ENCODE measurements at places on chromosomes 5 and 9.

DNA sequence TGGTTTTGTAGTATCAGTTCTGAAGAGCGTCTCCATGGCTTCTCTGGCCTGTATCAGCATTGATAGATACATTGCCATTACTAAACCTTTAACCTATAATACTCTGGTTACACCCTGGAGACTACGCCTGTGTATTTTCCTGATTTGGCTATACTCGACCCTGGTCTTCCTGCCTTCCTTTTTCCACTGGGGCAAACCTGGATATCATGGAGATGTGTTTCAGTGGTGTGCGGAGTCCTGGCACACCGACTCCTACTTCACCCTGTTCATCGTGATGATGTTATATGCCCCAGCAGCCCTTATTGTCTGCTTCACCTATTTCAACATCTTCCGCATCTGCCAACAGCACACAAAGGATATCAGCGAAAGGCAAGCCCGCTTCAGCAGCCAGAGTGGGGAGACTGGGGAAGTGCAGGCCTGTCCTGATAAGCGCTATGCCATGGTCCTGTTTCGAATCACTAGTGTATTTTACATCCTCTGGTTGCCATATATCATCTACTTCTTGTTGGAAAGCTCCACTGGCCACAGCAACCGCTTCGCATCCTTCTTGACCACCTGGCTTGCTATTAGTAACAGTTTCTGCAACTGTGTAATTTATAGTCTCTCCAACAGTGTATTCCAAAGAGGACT, 1.5 kb downstream of the GPR21 start:
- DNase-seq, result no peak

- no peak for DNase-seq
Observed at GRCh38 chr5:158635565-158635964, 464.2 kb downstream of the EBF1 start.

DNA sequence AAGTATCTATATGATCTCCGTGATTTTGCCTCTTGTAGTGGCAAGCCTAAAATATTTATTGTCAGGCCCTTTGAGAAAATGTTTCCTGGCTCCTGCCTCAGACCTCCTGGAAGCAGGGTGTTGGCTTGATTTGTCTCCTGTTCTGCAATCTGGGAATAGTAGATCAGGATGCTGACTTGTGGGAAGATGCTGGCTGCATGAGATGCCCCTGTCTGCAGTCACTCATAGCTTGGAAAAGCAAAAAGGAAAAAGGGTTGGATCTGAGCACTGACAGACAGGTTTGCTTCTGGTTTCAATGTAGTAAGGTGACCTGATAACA, 16.7 kb downstream of the TJP2 start:
- DNase-seq, result no peak

DNA sequence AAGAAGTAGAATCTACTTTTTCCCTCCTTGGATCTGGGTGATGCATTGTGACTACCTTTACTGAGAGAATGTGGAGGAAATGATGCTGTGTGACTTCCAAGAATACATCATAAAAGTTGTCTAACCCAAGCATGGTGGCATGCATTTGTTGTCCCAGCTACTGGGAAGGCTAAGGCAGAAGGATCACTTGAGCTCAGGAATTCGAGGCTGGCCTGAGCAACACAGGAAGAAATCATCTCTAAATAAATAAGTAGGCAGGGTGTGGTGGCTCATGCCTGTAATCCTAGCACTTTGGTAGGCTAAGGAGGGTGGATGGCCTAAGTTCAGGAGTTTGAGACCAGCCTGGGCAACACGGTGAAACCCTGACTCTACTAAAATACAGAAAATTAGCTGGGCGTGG, 143.2 kb upstream of the VLDLR start:
- DNase-seq, result no peak

DNA sequence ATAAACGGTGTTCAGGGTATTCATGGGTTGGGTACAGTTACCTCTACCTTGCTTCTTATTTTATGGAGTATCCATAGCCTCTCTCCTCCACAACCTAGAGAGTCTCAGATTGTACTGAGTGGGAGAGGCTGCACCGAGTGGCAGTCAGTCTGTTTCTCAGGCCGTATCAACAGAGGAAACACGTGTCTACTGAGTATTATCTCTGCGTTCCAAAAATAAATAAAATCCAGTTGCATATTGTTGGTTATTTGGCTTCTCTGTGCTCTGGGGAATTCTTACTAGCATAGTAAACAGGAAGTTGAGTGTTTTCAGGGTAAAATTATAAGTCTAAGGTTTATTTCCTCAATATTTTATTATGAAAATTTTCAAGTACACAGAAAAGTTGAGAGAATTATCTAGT, 231.0 kb downstream of the ARHGEF28 start:
- no peak for DNase-seq

DNA sequence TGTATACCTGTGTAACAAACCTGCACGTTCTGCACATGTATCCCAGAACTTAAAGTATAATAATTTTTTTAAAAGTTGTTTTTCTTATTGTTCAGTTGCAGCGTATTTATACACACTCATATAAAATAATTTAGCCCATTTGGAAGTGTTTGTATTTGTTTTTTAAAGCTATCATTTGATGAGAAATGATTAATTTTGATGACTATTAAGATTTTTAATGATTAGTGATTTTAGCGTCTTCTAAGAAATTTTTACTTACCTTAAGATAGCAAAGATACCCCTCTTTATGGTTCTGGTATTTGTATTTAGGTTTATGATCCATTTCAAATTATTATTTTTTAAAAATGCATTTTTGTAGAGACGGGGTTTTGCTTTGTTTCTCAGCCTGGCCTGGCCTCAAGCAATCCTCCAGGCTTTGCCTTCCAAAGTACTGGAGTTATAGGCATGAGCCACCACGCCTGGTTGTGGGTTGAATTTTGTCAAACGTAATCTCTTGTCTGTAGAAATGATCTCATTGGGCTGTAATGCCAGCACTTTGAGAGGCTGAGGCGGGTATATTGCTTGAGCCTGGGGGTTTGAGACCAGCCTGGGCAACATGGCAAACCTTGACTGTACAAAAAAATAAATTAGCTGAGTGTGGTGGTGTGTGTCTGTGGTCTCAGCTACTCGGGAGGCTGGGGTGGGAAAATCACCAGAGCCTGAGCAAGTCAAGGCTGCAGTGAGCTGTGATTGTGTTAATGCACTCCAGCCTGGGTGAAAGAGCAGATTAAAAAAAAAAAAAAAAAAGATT, 26.9 kb downstream of the CSNK1G3 start:
- peak; percentile 21 for DNase-seq

GRCh38 chr9:107266624-107267368, 16.3 kb upstream of the RAD23B start:
- no peak for DNase-seq

DNA sequence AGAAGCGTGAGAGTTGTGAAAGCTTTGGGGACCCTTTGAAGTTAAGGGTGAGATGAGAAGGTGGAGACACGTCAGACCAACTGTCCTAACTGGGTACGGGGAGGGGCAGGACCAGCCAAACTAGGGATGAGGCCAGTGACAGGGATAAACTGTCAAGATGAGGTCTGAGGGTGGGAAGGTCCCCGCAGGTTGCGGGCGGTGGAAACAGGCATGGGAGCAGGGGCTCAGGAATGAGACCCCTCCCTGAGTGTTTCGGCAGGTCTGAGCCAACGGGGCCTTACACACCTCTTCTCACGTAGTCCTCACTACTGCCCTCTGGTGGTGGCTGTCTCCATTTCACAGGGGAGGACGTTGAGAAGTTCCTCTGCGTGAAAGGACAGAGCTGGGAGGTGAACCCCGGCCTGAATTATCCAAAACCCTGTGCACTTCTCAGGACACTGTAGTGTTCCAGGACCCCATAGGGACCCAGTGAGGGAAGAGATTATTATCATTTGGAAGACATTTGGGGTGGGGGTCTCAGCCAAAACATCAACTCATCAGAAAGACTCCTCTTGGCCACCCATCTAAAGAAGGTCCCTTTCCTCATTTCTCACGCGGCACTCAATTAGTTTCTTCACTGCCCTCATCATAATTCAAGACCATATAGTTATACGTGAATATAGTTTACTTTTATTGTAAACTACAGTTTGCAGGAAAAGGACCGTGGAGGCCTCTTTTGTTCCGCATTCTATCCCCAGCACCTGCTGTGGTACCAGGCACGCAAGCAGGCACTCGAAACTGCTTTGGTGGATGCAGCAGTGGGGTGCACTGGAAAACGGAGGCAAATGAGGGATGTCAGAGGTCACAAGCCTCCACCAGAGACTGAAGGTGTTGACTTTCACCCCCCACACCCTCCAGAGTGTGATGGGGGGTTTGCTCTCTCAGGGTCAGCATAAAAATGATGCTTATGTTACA, 21.7 kb upstream of the NANS start:
- peak; percentile 72 for DNase-seq

GRCh38 chr9:21465859-21466518, 16.1 kb downstream of the IFNE start:
- peak; percentile 59 for DNase-seq

- DNase-seq, result peak; percentile 20
Observed at GRCh38 chr5:154110716-154111115, 71.9 kb downstream of the MFAP3 start.

- DNase-seq, result no peak
Observed at GRCh38 chr5:156640691-156641241, 209.3 kb upstream of the PPP1R2B start.

DNA sequence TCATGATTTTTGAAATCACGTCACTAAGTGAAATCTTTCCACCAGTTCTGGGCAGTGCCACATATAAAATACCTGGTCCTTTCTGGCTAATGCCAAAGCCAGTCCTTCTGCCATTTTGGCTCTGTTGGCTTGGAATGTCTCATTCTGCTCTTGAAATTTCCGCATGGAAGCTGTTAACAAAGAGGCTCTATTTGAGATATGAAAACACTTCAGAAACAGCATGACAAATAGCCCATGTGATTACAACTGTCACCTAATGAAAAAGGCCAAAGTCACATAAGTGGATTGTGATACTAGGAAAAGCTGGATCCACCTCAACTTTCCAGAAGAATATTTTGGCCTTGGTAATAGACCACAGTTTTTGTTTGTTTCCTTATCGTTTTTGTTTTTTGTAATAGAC, 12.8 kb downstream of the GOLGA1 start:
- no peak for DNase-seq

DNA sequence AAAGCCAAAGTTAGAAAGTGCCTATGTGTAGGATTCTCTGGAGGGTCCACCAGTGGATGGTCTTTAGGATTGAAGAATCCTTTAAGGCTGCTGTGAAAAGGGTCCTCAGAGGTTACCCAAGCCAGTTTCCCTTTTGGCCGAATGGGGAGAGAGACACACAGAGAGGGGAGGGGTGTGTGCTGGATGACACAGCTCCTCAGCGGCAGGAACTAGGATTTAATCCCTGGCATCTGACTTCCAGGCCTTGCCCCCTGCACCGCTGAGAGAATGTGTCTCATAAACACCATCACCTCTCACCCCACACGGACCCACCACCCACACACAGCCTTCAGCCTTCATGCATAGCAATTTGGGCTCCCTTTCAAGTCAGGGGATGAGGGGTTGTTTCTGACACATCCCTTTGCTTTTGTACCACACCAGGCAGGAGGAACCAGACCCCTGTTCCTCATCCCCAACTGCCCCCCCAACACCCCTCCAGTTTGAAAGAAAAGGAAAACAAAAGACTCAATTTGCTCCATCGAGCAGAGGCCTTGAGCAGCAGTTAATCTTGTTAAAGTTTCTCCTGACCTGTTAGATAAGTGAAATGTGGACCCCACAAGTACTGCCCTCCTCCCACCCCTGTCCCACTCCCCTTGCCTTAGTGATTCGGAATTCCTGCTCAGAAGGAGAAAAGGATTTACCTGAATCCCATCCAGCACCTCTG, 4.0 kb downstream of the PAPPA start:
- DNase-seq, result peak; percentile 58

DNA sequence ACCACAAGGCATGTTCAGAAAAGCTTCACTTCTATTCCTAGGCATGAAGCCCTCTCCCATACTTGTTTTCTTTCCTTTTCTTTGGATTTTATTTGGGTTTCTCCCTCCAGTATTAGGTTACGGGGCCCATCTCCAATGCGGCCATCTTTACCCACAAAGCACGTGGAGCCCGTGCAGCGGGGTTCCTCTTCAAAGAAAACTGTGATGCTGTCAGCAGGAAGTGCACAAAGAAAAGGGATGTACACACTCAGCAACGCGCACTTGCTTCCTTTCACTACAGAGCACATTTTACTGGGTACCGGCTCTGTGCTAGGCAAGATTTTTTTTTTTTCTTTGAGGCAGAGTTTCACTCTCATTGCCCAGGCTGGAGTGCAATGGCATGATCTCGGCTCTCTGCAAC, 106.6 kb downstream of the COL23A1 start:
- no peak for DNase-seq

DNA sequence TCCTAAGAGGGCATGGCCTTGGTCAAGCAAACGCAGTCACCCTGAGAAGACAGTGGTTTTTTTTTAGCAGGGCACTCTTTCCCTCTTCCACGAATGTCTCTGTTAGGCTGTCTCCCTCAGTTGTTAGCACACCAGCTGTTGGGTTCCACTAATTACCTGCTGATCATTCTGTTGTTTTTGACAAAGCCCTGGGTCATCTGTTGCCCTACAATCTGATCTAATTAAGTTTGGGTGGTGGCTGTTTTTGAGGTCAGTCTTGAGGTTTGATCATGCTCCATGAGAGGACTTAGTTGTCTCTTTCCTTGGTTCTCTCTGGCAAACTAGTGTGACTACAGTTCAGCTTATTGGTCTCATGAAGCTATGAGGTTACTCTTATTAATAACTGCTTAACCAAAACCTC, 5.0 kb upstream of the PTPDC1 start:
- DNase-seq, result no peak

DNA sequence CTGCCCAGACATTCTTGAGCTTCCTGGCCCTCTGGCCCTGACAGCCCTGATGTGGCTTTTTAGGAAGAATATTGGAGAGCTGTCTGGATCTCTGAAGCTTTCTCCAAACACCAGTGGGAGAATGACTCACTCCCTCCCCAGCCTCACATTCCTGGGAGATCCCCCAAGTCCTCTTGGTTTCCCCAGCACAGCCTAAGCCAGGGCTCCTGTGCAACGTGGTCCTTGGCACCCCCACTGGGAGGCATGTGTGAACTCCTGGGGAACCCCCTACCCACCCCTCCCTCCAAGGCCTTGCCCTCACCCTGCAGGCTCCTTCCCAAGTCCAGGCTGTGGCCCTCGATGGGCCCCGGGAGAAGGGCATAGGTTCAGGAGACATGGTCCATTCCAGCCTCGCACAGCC, 12.7 kb downstream of the GLIPR2 start:
- DNase-seq, result peak; percentile 72

DNA sequence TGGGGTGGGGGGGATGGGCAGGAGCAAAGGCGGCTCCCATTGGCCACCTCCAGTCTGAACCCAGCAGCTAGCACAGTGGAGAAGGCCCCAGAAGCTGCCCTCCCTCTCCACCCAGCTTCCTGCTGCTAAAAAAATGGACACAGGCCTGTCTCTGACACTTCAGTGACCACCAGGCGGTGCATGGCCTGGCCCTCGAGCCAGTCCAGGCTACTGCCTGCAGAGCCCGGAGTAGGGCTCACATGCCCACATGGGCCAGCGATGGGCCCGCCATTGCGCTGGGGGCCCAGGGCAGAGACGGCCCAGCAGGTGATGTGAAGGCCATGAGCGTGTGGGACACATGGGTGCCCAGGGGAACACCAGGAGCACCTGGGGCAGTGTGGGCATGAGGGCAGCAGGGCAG, 52.1 kb upstream of the NOTCH1 start:
- no peak for DNase-seq

GRCh38 chr5:103114440-103114839, 5.5 kb downstream of the GIN1 start:
- DNase-seq, result no peak
